ENCODE measurements at places on chromosomes 6 and 20.

DNA sequence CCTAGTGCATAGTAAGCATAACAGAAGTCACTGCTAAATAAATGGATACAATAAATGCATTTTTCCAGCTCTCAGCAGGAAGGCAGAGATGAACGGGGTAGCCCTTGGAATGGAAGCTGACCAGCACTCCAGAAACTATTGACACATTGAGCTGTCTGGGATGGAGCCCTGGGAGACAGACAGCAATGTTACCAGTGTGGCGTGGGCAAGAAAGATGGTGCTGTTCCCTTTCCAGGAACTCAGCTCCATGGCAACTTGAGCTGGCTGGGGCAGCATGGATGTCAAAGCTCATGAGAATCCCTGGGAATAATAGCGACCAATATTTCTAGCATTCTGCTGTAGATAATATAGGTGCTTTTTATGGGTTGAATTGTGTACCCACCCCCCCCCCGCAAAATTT is 104.3 kb upstream of the PTPRT start:
- H3K4me3 ChIP-seq, result no peak overlapping the region
- H3K27ac ChIP-seq, result no peak overlapping the region
- H3K4me1 ChIP-seq, result no peaks in the 10 kb centered on the region
- no peaks in the 10 kb centered on the region for H3K27me3 ChIP-seq
- no peaks in the 10 kb centered on the region for H3K36me3 ChIP-seq

GRCh38 chr6:160349020-160349441 is 853 bp downstream of the SLC22A3 start:
- no peak overlapping the region for H3K4me3 ChIP-seq
- no peak for DNase-seq
- H3K27ac ChIP-seq, result no peak overlapping the region

GRCh38 chr20:31516651-31517050 is 2.4 kb downstream of the HM13 start:
- H3K4me1 ChIP-seq, result peaks cover 29% of the 10 kb centered on the region
- H3K36me3 ChIP-seq, result 0 out of 2 replicates have a peak, but pooled peaks cover 6% of the 10 kb centered on the region
- peak overlapping the region; percentile 93 for H3K27ac ChIP-seq
- H3K27me3 ChIP-seq, result no peaks in the 10 kb centered on the region
- peak overlapping the region; percentile 95 for H3K4me3 ChIP-seq
- peak; percentile 79 for DNase-seq

GRCh38 chr20:37907330-37907676 is 4.4 kb downstream of the VSTM2L start:
- H3K27me3 ChIP-seq, result peaks cover 69% of the 10 kb centered on the region
- H3K36me3 ChIP-seq, result no peaks in the 10 kb centered on the region
- H3K4me3 ChIP-seq, result no peak overlapping the region
- no peak for DNase-seq
- no peaks in the 10 kb centered on the region for H3K4me1 ChIP-seq
- H3K27ac ChIP-seq, result no peak overlapping the region

GRCh38 chr6:147779624-147780023 is 271.1 kb downstream of the SAMD5 start:
- no peaks in the 10 kb centered on the region for H3K27me3 ChIP-seq
- H3K36me3 ChIP-seq, result no peaks in the 10 kb centered on the region
- no peak overlapping the region for H3K4me3 ChIP-seq
- no peaks in the 10 kb centered on the region for H3K4me1 ChIP-seq
- no peak for DNase-seq
- H3K27ac ChIP-seq, result no peak overlapping the region

DNA sequence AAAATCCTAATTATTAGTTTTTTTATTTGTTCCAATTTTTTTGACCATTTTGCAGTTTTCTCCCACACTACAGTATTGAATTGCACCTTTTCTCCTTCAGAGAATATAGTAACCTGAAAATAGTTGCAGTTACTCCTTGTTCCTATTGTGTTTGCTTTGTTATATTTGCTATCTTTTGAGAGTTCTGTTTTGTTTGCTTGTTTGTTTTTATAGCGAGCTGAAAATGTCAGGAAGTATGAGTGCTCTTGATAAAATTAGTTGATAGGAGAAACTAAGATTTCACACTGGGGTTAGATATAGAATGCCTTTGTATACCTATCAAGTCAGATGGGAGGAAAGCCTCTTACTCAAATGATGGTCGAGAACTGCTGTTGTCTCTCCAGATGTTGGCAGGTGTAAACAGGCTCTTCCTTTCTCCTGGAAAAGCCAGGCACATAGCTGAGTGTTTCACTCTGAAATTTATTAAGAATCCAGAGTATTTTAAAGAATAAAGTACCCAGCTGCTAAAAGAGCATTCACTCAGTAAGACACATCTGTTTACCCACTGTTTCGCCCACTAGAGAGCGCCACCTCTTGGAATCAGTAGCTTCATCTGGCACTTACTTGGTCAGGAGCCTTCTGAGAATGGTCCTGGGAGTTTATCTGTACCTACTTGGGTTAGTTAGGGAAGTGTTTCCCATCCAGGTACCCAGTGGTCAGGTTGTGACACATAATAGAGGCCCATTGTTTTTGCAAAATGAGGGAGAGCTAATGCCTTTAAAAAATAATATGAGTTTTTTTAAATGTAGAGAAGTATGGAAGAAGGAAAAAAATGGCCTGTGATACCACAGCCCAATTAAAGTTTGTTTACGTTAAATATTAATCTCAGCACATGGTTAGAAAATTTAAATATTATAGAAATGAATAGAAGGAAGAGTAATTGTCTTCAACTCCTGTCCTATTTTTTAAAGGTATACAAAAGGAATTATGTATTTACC is 11.2 kb downstream of the NT5DC1 start:
- H3K27me3 ChIP-seq, result no peaks in the 10 kb centered on the region
- no peak overlapping the region for H3K4me3 ChIP-seq
- no peaks in the 10 kb centered on the region for H3K4me1 ChIP-seq
- H3K27ac ChIP-seq, result no peak overlapping the region
- no peaks in the 10 kb centered on the region for H3K36me3 ChIP-seq

DNA sequence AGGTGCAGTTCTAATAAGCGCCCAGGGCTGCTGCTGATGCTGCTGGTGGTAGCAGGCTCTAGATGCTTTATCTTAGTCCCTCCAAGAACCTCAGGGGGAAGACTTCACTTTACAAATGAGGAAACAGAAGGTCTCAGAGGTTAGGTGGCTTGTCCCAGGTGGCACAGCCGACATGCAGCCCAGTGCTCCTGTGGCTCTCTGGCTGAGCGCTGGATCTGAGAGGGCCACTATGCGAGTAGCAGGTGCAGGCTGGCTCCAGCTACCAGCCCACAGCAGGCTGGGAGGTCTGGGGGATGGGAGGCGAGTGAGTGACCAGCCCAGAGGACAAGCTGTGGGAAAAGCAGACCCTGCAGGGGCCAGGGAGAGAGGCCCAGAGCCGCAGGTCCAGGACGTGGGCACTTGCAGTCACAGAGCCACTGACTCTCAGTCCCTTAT is 90.9 kb downstream of the PRND start:
- H3K4me1 ChIP-seq, result peaks cover 19% of the 10 kb centered on the region
- H3K36me3 ChIP-seq, result no peaks in the 10 kb centered on the region
- no peak overlapping the region for H3K4me3 ChIP-seq
- no peak for DNase-seq

DNA sequence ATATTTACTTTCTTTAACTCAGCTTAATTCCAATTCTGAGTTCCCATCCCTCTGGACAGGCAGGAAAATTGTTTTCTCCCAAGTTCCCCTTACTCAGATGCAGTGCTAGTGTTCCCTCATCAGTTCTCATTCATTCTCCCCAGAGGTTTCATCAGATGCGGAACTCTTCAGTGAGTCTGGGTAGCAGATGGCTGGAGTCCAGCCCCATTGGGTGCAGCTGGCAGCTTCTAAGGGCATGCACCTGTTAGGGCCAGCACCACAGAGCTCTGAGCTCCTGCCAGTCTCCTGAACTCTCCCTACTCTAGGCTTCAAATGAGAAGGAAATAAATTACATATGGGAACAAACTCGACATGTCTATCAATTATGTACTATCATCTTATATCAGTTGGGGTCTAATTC is 76.6 kb downstream of the SOD2 start:
- no peak for DNase-seq
- H3K27ac ChIP-seq, result no peak overlapping the region
- no peaks in the 10 kb centered on the region for H3K27me3 ChIP-seq
- H3K36me3 ChIP-seq, result no peaks in the 10 kb centered on the region

DNA sequence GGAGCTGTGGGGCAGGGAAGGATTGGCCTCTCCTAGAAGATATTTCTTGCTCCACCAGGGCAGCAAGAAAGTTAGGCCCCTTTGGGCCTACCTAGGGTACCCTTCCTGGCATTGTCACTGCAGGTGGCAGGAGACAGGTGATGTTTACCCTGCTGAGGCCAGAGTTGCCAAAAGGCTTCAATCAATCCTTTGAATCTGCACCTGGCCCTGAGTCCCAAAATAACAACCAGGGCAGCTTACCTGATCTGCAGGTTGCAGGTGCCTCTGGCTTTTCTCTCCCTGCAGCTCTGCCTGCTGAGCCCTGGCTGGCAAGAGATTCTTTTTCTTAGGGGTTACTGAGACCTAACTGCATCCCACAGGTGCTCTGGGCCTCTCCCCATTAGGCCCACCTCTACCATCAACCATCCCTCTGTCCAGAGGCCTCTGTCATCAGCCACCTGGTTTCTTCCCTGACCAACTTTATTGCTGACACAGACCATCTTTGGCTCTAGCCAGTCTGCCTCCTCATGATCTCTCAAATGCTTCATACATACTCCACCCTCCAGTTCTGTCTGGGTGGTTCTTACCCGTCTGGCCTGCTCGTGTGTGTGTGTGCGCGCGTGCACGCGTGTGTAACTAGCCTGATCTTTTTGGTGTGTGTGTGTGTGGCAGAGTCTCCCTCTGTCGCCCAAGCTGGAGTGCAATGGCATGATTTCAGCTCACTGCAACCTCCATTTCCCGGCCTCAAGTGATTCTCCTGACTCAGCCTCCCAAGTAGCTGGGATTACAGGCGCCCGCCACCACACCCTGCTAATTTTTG is 13.7 kb downstream of the BCL2L1 start:
- peak overlapping the region; percentile 99 for H3K27ac ChIP-seq
- no peak overlapping the region for H3K4me3 ChIP-seq
- H3K36me3 ChIP-seq, result peaks cover 23% of the 10 kb centered on the region
- peak; percentile 95 for DNase-seq

DNA sequence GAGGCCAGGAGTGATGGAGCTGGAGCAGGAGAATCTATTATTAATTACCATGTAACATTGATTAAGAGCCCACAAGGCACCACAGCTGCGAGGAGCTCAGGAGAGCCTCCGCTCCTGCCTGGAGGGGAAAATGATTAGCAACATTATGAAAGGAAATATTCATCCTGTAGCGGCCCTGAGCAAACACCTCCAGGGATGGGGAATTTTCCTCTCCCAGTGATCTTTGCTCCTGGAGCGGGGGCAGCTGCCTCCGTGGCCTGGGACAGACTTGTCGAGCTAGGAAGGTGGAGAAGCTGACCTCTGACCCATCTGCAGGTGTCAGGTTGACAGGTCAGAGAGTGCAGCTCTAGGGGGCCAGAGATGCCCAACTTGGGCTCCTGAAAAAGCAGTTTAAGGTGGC is 40.1 kb upstream of the SIRPA start:
- H3K27ac ChIP-seq, result no peak overlapping the region
- H3K4me1 ChIP-seq, result peaks cover 16% of the 10 kb centered on the region
- no peaks in the 10 kb centered on the region for H3K36me3 ChIP-seq
- DNase-seq, result no peak

DNA sequence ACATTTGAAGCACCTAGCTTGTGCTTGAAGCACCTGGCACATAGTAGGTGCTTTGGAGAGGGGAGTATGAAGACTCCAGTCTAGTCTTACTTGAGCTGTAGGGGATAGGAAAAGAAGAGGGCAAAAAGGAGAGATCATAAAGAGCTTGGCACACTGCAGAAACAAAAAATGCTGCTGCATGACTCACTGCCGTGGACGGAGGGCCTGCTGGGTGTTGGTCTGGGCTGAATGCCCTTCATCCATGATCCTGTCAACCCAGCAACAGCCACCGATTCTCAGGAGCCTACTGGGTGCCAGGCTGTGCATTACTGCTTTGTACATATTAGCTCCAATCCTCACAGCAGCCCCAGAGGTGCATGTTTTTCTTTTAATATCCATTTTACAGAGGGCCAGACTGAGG is 6.0 kb downstream of the PDYN start:
- H3K27ac ChIP-seq, result no peak overlapping the region
- no peaks in the 10 kb centered on the region for H3K27me3 ChIP-seq
- DNase-seq, result no peak
- no peaks in the 10 kb centered on the region for H3K36me3 ChIP-seq
- no peaks in the 10 kb centered on the region for H3K4me1 ChIP-seq

- no peaks in the 10 kb centered on the region for H3K4me1 ChIP-seq
- H3K36me3 ChIP-seq, result no peaks in the 10 kb centered on the region
- H3K4me3 ChIP-seq, result no peak overlapping the region
Measured at GRCh38 chr6:156905801-156906200, 128.6 kb downstream of the ARID1B start.

DNA sequence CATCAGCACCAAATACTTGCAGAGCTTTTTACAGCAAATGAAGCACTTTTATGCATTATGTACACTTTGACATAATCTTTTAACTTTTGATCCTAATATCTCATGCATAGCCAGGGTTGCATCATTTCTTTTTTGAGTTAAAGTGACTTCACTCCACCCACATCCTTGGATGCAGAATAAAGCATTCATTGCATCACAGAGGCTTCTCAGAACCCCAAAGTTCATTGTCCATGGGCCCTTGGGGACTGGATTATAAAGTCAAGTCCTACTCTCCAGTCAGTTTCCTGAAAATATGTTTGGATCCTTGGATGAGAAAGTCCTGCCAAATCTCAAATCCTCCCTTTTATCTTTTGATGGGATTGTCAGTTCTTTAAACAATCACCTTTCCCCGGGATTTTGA is 10.6 kb upstream of the EFHC1 start:
- no peaks in the 10 kb centered on the region for H3K27me3 ChIP-seq
- peaks cover 11% of the 10 kb centered on the region for H3K4me1 ChIP-seq
- no peak overlapping the region for H3K27ac ChIP-seq
- no peak overlapping the region for H3K4me3 ChIP-seq
- no peaks in the 10 kb centered on the region for H3K36me3 ChIP-seq

DNA sequence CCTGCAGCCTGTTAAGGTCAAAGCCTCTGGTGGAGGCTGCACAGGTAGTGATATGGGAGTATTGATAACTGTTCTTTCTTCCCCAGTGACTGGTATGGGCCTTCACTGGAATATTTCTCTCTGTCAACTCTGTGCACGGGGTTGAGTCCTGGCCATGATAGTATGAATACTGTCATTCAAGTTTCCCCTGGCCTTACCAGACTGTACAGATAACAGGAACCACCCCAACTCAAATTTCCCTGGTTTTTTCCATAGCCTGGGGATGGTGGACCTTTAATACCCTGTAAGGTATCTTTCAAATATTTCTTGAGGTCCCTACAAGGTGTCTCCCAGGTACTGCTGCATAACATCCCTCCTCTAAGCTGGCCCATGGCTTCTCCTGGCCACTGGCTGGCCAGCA is 51.4 kb upstream of the TNFAIP3 start:
- H3K27ac ChIP-seq, result peak overlapping the region; percentile 81
- peak overlapping the region; percentile 51 for H3K4me3 ChIP-seq
- DNase-seq, result no peak
- peaks cover 41% of the 10 kb centered on the region for H3K4me1 ChIP-seq
- no peaks in the 10 kb centered on the region for H3K27me3 ChIP-seq

GRCh38 chr6:50952092-50952907 is 133.6 kb downstream of the TFAP2B start:
- H3K4me1 ChIP-seq, result no peaks in the 10 kb centered on the region
- no peak overlapping the region for H3K27ac ChIP-seq
- no peaks in the 10 kb centered on the region for H3K27me3 ChIP-seq
- no peak for DNase-seq
- no peak overlapping the region for H3K4me3 ChIP-seq

- no peak overlapping the region for H3K27ac ChIP-seq
- no peak overlapping the region for H3K4me3 ChIP-seq
- H3K4me1 ChIP-seq, result peaks cover 3% of the 10 kb centered on the region
- no peaks in the 10 kb centered on the region for H3K36me3 ChIP-seq
- DNase-seq, result no peak
Measured at GRCh38 chr6:15966000-15966520, 162.8 kb upstream of the MYLIP start.

- no peaks in the 10 kb centered on the region for H3K27me3 ChIP-seq
- DNase-seq, result no peak
- peaks cover 10% of the 10 kb centered on the region for H3K4me1 ChIP-seq
- H3K27ac ChIP-seq, result no peak overlapping the region
Measured at GRCh38 chr6:79571030-79571367, 33.8 kb upstream of the LCA5 start.
